ENCODE measurements at places on chromosomes 1 and 21. TPM values are rescaled to one million over a fixed set of nuclear protein-coding genes. Genes with fewer than 3 reads are reported as not detected.

- no peak for DNase-seq
Observed at GRCh38 chr1:234618737-234619049, 8.7 kb upstream of the IRF2BP2 start.

DNA sequence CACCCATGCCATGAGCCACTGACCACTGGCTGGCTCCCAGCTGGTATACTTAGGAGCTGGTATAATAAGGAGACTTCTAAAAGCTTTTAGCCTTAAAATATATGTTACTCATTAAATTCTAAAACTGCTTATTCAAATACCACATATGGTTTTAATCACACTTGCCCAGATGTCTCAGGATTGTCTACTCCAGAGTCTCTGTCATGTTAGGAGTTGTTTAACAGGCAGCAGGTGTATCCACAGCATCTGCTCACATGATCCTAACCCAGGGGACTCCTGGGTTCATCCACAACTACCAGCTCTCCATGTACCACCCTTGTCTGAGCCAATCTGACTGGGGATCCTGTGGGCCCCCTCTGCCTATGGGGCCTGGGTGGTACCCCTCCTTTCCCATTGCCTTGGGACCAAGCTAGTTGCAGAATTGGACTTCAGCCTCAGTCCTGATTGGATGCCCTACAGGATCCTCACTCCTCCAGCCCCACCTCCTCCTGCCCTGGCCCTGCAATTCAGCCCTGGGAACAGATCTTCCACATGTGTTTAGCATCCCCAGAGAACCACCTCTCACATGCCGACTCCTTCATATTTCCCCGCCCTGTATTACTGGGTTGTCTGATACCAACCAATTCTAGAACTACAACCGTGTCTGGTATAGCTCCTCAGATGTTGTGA is 61.3 kb downstream of the BCAR3 start:
- DNase-seq: no peak

DNA sequence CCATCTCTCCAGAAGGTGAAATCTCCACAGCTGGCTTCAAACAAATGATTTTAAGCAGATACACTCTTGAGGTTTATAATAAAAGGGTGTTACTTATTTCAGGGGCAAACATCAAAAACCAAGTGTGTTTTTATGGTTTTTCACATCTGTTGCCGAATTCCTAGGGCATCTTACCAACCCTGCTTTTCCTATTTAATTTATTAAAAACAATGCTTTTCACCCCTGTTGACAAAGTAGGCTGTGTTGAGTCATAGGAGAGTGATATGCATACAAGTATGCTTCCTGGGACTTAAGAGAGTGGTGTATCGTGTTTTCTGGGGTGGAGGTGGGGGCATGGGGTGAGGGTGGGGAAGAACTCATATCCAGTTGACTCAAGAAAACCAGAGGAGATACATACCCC is 29.3 kb upstream of the IL20 start:
- DNase-seq: no peak

DNA sequence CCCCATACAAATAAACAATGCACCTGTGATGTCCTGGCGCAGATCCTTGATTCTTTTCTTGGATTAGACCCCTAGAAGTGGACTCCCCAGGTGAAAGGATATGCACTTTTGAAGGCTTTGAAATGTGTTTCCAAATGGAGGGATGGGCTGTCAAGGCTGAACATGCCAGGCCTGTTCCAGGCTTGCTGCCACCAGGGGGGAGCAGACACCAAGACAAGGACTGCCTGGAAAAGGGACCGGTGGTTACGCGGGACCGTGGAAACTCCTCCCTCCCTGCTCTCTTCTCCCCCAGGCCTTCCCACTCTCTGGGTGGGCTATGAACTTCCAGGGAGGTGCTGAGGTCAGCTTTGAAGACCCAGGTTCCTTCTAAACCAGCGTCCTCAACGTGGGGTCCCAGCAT is 12.7 kb downstream of the C1QB start:
- no peak for DNase-seq

Gene TNFSF4
- total RNA-seq: 0.23 TPM
